ENCODE measurements at places on chromosomes 3 and 15. TPM values are rescaled to one million over a fixed set of nuclear protein-coding genes. Genes with fewer than 3 reads are reported as not detected.

DNA sequence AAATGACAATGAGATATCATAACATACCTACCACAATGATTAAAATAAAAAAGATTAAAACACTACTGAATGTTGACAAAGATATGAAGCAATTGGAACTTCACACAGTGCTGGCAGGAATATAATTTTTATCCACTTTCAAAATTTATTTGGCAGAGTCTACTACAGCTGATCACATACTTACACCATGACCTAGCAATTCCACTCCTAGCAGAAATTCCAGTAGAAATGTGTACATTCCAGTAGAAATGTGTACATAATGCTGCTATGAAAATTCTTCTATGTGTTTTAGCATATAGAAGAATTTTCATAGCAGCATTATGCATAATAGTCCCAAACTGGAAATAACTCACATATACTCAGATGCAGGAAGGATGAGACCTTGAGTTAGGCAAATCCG, 43.5 kb downstream of the IFT57 start:
- DNase-seq: peak; percentile 36

Gene GOLGA6D
- total RNA-seq: not detected

DNA sequence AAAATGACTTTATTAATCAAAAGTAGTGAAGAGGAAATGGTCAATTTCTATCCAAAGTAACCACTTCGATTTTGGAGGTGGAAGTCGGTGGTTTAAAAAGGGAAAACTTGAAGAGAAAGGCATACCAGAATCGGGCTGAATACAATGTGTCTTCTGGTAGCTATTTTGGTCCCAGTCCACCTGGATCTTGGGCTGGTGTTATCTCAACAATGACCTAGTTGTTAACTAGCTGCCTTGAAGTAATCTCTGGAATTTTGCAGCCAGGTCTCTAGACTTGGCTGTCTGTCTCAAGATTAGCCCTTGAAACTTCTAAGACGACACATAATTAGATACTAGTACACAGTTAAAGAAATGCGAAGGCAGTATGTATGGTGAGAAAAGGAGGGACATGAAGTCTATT, 409.8 kb downstream of the GRM7 start:
- no peak for DNase-seq

Gene UROC1
- not detected for total RNA-seq

Gene TBCCD1
- total RNA-seq: 10.2 TPM

GRCh38 chr3:21500834-21501233, 250.2 kb downstream of the ZNF385D start:
- no peak for DNase-seq

Gene GNL3
- 85.4 TPM for total RNA-seq

GRCh38 chr3:60810881-60811280, 440.4 kb downstream of the FHIT start:
- DNase-seq: no peak

DNA sequence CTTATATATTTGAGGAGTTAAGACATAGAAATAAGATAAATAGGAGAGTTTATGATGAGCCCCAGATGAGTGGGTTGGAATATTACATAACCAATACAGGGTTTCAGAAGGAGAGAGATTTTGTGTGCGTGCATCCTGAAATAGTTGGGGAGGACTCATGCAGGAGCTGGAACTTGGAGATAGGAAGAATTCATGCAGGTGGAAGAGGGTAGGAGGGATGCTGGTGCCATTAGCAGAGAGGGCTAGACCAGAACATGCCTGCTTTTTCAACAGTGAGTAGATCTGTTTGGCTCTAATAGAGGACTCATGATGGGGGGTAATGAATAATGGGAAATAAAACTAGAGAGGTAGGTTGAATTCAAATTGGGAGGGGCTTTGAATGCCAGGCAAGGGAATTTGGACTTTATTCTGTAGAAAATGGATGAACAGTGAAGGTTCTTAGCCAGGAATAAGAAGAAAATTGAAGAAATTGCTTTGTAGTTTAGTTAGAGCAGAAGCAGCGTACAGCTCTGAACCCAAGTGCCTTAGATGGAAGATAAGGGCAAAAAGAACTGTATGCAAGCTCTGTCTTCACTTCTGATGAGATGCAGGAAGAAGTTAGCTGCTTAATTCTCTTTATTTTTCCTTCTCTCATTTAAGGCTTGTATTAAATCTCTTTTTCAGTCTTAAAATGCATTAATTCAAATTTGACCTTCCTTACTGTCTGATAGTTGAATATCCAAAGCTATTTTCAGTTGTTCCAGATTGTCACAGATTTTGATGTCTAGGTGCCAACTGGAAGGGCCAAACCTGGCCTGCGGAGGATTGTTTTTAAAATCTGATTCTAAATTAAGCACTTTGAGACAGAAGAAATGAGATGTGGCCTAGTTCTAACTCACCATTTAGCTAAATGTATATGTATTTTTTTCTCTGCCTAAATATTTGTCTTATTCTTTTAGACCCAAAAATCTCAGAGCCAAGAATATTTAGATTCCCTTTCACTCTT, 86.3 kb downstream of the PPM1L start:
- DNase-seq: no peak

Gene TMEM212
- total RNA-seq: not detected

DNA sequence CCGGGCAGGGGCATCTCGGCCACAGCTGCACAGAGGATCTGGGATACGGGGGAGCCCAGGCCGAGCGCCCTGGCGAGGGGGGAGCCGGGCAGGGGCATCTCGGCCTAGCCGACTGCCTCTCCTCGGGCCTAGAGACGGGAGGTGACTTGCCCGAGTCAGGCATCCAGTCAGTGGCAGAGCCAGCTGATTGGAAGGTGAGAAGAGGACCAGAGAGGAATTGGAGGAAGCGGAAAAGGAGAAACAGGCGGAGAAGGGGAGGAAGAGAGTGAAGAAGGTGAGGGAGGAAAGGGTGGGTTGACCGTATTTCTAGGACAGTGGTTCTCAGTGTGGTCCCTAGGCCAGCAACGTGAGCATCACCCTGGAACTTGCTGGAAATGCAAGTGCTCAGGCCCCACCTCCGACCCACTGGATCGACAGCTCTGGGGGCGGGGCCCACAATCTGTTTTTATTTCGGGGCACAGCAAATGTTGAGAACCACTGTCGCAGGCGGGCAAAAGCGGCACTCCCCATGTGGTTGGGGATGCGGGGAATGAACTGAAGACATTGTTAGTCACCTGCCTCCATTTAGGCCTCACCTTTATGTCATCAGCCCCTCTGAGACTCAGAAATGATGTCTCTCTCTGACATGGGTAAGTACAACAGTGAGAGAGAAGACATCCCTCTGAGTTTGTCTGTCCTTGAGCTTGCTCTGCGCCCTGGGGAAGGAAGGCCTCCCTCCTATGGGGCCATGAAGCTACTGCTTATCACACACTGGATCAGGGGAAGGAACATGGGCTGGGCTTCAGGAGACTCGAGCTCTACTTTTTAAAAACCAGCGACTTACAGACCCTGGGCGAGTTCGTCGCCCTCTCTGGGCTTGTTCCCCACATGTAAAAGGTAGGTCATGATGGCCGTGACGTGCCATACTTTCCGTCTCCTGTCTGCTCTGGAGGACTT, 1.0 kb upstream of the MELTF start:
- DNase-seq: no peak

DNA sequence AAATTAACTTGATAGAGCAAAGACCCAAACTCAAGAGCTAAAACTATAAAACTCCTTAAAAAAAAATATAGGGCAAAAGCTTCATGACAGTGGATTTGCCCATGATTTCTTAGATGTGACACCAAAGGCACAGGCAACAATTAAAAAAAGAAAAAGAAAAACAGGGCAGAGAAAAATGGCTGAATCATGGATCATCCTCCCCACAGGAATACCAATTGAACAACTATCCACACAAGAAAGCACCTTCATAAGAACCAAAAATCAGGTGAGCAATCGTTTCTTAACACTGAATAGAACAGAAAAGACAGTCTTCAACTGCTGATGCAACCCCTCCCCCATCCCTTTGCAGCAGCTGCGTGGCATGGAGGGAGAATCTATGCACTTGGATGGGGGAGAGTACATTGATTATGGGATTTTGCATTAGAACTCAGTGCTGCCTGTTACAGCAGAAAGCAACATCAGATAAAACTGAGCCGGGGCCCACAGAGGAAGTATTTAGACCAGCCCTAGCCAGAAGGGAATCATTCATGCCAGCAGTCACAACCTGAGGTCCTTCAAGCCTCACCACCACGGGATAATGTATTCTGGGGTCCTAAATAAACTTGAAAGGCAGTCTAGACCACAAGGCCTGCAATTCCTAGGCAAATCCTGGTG, 15.7 kb downstream of the C3orf33 start:
- no peak for DNase-seq

DNA sequence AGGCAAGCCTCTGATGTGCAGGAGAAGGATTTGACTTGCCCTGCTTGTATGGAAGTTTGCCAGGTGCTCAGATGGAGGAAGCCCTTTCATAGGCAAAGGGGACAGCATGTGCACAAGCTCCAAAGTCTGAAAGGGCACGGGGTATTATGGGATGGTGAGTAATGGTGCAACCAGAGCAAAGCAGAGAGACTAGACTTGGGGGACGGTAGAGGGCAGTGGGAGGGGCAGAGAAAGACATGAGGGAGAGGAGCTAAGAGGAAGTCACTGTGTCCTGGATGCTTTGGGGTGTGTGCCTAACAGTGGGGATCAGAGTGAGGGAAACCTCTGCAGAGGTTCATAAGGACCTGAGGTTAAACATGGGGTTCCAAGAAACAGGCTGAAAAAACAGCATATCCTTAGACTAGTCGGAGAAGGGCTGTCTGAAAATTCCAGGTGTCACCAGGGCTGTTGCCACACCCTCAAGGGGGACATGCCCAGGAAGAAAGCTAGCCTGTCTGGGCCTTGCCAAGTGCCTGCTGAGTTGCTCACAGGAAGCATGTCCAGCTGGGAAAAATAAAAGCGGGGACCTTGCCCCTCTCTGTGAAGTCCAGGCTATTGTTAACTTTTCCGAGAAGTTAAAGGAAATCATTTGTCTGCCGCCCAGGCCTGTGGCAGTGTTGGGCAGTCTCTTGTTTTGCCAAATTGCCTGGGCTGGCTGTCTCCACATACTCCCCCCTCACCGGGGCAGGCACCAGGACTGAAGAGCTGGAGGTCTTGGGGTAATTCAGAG, 47.1 kb downstream of the HRH1 start:
- peak; percentile 80 for DNase-seq

All from astrocyte (in vitro differentiated cells and primary cell).